ENCODE measurements at places on chromosomes 13 and 19.

DNA sequence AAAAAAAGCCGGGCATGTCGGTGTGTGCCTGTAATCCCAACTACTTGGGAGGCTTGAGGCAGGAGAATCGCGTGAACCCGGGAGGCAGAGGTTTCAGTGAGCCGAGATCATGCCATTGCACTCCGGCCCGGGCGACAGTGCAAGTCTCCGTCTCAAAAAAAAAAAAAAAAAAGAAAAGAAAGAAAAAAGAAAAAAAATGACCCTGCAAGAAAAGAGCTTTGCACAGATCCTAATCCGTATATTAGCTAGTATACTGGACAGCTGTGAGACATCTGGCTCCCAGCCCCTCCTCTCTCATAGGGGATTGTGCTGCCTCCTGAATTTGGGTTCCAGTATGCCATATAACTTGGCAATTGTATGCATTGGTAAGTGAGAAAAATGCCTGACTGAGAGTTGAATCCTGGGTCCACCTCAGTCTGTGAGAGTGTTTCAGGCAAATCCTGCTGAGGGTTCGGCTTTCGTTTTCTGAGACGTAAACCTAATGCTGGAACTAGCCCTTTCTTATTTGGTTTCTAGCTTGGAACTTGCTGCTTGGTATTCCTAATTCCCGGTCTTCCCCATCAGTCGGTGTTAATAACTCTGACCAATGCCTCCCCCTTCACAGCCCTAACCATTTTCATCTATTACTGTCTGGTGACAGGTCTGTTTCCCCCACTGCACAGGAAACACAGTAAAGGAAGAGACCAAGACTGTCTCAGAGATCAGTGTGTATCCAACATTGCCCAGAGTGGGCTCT lies 1.3 kb upstream of the AKT2 start:
- no peak for DNase-seq

GRCh38 chr19:46080561-46080960 lies 39.8 kb upstream of the IGFL4 start:
- no peak for DNase-seq

- no peak for DNase-seq
These were observed 4.7 kb downstream of the SPPL2B start for GRCh38 chr19:2333027-2333806.

- DNase-seq = no peak
These were observed 64.8 kb downstream of the ALOX5AP start for GRCh38 chr13:30800107-30800506.

GRCh38 chr19:12660980-12661379 lies 5.6 kb downstream of the MAN2B1 start:
- DNase-seq = no peak

DNA sequence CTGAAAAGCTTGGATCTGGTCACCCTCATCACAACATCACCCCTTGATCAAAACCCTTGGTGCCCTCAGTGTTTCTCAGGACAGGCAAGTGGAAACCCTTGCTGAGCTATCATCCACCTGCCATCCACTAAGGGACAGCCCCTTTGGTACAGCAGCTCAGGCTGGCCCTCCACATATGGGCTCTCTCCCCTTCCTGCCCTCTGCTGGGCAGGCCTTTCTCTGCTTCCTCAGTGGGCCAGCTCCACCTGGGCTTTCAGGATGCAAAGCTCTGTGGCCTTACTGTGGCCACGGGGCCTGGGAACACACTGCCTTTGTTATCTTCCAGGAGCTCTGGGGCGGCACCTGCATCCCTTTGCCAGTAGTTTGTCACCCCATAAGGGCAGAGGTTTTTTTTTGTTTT lies 4.9 kb downstream of the SUGP1 start:
- no peak for DNase-seq
